Activated CD4-positive, alpha-beta T cell treated with anti-CD3 and anti-CD28 coated beads for 48 hours (primary cell): ENCODE measurements at places on chromosomes 6 and 20.
A peak's percentile ranks its signal among the peaks of the same experiment; 100 is the strongest.

- DNase-seq = no peak
Measured at GRCh38 chr6:140276719-140277118, 902.3 kb upstream of the CITED2 start.

GRCh38 chr6:12715437-12715836 is 1.1 kb upstream of the PHACTR1 start:
- DNase-seq = no peak

DNA sequence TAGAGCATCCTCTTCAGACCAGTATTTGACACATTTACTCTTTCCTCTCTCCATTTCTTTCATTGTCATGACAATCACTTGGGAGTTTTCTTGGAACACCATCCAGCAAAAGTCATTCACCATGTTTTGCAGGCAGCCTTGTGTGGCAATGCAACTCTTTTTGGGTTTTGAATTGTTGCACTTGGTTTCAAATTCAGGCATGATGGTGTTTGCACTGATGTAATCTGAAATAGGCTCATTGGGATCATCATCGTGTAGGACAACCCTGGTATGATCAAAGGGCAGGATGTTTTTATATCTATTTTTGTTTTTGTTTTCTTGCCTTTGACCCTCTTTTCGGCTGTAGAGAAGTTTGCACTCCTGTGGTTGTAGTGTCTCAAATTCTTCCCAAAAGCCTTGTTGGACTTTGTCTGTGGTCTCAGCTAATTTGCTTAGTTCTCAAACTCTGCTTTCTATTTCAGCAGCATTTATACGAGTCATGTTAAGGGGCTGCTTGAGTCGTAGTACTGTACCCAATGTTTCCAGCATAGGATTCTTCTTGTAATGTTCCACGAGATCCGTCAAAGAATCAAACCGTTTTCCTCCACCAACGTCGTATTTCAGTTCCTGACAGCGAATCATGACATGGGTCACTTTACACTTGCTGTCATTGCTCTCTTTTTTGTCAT is 160.8 kb upstream of the TNFAIP3 start:
- no peak for DNase-seq

GRCh38 chr6:39614393-39614950 is 110.7 kb downstream of the KIF6 start:
- no peak for DNase-seq

GRCh38 chr6:132364306-132365074 is 36.8 kb downstream of the MOXD1 start:
- no peak for DNase-seq

DNA sequence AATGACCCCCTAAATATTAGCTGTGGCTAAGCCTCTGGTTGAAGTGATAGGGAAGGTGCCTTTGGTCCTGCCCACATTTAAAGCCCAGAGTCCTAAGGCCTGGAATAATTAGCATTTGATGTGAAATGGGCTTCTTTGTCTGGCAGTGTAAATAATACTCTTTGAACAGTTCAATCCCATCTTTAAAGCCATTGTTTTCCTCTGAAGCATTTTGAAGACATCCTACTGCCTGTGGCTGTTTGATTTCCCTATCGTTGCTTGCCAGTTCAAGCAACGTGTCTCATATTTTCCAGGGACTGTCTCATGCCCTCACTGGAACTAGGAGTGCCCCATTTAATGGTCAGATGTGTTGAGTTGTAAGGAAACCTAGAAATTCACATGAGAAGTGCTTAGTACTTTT is 89.3 kb upstream of the BTN3A2 start:
- DNase-seq = no peak

GRCh38 chr6:138785079-138785478 is 10.8 kb upstream of the ECT2L start:
- DNase-seq = no peak

- no peak for DNase-seq
Measured at GRCh38 chr6:45545416-45545815, 167.7 kb upstream of the SUPT3H start.

DNA sequence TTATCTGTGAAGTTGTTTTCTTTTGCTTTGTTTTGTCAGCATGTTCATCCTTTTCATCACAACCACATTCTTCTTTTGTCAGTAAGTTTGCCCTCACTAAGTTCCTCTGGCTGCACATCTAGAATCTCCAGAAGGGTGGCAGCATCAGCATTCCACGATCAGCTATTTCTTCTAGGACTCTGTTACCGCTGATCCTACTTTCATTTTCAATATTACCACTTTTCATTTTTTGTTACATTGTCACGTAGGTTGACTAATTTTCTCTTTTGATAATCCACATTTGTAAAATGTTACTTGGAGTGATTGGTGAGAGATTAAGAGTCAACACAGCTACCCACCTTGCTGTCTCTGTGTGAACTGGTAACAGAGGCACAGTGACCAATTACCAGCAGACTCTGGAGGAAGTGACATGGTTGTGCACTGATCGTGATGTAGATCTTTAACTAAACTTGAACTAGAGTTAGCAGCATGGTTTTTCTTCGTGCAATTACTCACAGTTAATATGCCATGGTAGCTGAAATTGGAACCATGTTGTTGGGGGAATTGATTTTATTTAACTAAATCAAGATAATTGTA is 307.9 kb upstream of the SLC35B3 start:
- DNase-seq = no peak

GRCh38 chr20:44481719-44482416 is 6.2 kb downstream of the TTPAL start:
- DNase-seq = no peak

- no peak for DNase-seq
Measured at GRCh38 chr20:48474022-48474421, 353.8 kb downstream of the PREX1 start.

DNA sequence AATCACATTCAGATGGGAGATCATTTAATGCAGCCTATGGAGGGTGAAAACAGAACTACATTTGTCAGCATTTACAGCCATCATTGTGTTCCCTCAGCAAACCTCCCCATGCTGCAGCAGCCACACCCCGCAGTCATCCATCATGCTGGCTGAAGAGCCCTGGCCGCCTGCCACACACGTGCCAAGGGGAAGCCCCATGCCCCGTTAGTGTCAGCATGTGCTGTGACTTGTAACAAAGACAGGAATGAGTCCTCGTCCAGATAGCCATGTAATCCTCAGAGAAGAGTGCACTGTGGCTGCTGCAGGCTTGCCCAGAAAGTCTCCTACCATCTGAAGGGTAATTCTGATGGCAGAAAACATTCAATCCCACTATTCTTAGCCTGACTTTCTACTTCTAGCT is 1097.8 kb downstream of the KIF16B start:
- no peak for DNase-seq

- DNase-seq = peak; percentile 81
Measured at GRCh38 chr6:42390228-42390934, 61.3 kb downstream of the TRERF1 start.

DNA sequence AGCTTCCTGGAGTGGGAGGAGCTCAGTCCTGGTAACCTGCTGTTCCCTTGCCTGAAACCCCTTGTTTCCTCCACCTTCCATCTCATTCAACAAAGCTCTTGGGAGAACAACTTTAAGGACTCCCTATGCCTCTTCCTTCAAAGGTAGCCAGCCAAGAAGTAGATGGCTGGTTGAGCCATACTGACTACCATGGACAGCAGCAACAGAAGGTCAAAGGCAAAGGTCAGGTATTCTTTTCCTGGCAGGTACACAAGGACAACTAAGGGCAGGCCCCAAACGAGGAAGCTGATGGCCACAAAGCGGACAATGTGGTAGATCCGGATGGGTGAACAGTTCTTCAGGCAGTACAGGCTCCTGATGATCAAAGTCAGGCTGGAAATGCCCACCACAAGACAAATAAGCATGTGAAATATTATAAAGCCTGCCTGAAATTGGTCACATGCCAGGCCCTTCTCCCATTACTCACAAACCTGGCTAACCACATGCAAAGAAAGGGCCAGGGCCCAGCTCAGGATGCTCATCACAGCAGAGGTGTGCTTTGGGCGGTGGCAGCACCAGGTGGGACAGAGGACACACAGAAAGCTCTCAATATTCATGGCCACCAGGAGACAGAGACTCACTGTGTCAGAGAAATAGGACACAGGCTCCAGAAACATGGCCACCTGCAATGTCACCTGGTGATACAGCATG is 21.7 kb downstream of the UBD start:
- no peak for DNase-seq

GRCh38 chr20:35514371-35514932 is 15.0 kb downstream of the C20orf173 start:
- no peak for DNase-seq

- no peak for DNase-seq
Measured at GRCh38 chr20:44832724-44833123, 22.4 kb upstream of the RIMS4 start.

- DNase-seq = no peak
Measured at GRCh38 chr6:159520002-159520401, 173.0 kb downstream of the SOD2 start.

DNA sequence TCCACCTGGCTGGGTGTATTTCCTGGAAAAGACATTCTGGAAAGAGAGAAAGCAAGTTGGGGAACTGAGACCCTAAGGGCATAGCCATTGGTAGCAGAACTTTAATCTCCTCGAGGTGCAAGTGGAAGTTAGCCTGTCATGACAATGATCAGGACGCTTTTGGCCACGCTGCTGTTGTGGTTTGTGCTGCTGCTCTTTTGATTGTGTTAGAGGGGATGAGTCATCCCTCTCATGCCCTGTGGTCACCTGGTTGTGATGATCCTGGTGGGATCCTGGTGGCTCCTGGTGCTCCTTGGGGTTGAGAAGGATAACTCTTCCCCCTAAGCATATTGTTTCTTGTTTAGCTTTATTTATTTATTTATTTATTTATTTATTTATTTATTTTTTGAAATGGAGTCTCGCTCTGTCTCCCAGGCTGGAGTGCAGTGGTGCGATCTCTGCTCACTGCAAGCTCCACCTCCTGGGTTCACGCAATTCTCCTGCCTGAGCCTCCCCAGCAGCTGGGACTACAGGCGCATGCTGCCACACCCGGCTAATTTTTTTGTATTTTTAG is 350.3 kb downstream of the KIF16B start:
- no peak for DNase-seq

- no peak for DNase-seq
Measured at GRCh38 chr6:37426945-37427510, 6.0 kb upstream of the CMTR1 start.

DNA sequence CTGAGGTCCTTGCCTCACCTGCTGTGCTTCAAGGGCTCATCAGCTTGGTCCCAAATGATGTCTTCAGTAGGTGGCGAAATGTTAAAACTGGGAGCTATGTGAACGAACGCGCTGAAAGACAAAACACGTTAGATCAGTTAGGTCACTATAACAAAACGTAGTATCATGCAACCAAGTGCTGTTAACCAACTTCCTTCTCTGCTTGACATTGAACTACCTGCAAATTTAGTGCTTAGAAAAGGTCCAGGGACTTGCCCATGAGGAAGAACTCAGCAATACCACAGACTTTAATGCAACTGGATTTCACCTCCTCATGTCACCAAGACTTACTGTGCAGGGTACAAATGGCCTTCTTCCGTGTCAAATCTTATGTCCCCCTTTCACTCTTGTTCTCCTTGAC is 24.8 kb downstream of the BACH2 start:
- no peak for DNase-seq

- DNase-seq = no peak
Measured at GRCh38 chr20:16397086-16397485, 176.2 kb downstream of the KIF16B start.
